ENCODE measurements at places on chromosomes 5 and 9.

DNA sequence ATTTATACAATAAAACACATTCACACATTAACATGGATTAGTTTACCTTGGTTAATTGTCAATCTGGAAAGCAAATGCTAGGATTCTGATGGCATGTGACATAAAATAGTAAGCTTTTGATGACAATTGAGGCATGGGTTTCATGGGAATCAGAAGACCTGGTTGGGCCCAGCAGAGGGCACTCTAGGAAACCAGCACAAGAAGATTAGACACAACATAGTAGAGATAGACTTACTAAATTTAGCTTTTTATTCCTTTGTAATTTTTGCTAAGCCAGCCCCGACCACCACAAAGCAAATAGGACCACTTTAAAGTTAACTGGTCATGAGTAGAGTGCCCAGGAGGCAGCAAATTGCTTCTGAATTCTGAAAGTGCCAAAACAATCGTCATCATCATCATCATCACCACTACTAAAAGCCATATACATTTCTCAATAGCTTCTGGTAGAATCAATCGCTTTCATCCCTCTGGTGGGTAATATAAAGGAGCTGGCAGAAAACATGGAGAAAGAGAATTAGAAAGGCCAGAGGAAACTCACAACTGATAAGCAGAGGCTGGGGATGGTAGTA, 163.2 kb downstream of the ARRDC3 start:
- DNase-seq = peak; percentile 29

GRCh38 chr5:139105621-139106071, 92.5 kb downstream of the SIL1 start:
- no peak for DNase-seq

DNA sequence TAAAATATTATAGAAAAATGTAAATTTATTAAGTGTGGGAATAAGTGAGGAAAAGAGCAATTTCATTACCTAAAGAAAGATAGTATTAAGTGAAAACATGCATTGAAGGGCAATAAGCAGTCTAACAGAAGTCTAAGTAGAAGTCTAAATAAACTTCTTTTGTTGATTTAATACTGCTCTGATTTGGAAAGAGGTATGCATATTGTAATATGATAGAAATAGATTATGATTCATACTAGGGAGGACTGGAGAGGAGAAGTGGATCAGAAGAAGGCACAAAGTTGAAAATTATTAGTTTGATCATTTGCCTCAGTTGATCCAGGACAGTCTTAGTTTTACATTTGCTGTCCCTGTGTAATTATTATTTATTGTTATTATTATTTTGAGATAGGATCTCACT, 6.6 kb upstream of the ERBIN start:
- no peak for DNase-seq

- DNase-seq = peak; percentile 74
These were observed 13.8 kb downstream of the EXOSC2 start for GRCh38 chr9:130707225-130707976.

DNA sequence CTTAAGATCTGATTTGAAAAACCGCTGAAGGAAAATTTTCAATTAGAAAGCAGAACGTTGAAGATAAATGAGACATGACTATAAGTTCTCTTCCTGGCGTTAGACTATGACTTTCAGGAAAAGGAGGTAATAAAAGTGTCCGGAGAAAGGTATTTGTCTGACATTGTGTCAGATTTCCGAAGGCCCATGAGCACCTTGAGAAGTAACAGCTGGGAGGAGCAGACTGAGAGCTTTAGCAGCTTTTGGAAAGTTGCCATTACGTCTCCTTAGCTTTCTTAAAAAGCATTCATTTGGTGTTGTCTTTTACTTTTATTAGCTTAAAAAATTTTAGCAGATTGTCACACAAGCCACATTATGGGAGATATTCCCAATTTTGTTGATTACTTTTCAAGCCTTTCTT, 363.5 kb downstream of the NDUFS4 start:
- no peak for DNase-seq

DNA sequence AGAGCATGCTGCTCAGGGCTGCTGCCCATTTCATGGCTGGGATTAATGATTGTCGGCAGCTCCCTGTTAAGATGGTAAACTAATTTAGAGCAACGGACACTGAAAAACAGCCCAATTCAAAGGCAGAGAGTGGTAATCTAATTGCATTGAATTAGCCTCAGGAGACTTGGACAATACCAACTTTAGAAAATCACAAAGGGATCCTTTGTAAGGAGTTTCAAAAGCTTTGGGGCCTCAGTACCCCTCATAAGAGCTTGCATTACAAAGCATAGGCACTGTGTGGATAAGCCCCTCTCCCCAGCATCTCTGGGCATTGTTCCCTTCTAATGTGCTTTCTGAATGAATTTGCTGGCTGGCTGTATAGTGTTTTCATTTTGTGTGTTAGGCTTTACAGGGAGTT, 6.7 kb downstream of the GLRA1 start:
- no peak for DNase-seq

- DNase-seq = no peak
These were observed 585.0 kb downstream of the KIF4B start for GRCh38 chr5:155598552-155598951.

DNA sequence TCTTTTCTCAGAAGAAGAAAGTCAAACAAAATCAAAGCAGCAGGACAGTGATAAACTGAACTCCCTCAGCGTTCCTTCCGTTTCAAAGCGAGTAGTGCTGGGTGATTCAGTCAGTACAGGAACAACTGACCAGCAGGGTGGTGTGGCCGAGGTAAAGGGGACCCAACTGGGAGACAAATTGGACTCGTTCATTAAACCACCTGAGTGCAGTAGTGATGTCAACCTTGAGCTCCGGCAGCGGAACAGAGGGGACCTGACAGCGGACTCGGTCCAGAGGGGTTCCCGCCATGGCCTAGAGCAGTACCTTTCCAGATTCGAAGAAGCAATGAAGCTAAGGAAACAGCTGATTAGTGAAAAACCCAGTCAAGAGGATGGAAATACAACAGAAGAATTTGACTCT, 2.7 kb downstream of the CAMLG start:
- no peak for DNase-seq

DNA sequence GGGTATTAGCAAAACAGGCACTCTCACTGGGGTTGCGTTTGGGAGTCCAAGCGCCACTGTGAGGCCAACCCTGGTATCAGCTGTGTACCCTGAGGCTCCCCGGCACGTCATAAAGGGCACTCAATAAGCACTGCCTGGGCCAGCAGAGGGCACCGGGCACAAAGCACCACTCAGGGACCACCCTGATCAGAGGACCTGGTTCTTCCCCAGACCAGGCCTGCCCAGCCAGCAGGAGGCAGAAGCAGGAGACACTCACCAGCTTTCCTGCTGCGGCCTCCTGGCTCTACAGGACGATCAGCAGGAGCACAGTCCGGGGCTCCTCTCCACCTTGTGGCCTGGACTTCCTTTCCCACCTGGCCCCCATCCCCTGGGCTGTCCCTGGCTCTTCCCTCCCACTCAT, 12.6 kb downstream of the MGAT1 start:
- peak; percentile 33 for DNase-seq

GRCh38 chr9:38620483-38621433, at the start of gene ANKRD18A:
Gene ANKRD18A (minus strand): TSS chr9:38620596. CDS start chr9:38620285, 311 bp downstream.
- DNase-seq = peak; percentile 73

GRCh38 chr5:148261221-148261620, 7.4 kb upstream of the SPINK13 start:
- no peak for DNase-seq

DNA sequence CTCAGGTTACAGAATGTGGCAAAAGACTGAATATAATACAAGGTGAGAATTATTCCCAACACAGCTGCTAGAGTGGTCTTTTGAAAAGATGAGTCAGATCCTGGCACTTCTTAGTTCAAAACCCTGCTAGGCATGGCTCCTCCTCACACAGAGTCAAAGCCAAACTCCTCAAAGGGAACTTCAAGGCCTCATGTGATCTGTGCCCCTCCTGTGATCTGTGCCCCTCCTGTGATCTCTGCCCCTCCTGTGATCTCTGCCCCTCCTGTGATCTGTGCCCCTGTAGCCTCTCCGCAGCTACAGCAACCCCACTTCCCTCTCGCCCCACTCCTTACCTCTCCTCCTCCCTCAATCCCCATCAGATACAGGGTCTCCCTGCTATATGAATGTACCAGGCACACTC, 525.5 kb upstream of the CCNG1 start:
- no peak for DNase-seq

- DNase-seq = no peak
These were observed 70.8 kb upstream of the SMIM23 start for GRCh38 chr5:171714851-171715250.

DNA sequence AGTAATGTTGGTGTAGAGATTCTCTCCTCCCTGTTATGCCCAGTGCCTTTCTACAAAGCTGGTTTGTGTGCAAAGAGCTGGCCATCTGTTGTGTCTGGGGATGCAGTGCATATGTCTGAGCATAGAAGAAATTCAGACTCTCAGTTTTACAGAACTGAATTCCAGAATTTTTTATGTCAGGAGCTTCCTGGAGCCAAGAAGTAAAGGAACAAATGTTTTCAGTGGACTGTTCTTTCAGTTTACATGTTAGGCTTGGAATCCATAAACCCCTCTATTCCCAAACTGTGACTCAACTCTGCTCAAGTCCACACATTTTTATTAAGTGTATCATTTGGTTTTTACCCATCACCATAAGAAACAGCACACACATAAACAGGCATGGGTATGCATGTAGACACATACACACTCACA, 366.0 kb downstream of the BRINP1 start:
- no peak for DNase-seq

DNA sequence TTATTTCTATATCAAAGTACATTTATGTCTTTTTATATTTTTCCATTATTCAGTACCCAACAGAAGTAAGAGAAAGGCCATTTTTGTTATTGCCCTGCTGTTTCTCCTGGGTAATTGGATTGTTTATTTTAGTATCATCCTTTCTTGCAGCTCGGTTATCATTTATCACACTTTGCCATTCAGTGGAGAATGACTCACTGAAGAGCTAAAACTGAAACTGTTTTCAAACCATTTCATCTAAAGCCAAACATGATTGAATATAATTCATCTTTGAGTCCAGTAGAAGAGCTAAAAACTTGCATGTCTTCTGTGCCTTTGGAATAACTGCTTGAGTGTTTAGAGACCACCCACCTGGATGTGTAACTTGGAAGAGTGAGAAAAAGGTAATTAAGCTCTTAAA, 139.5 kb upstream of the PRDM9 start:
- DNase-seq = no peak

- DNase-seq = no peak
These were observed 10.9 kb upstream of the PCDHB1 start for GRCh38 chr5:141040093-141040770.

DNA sequence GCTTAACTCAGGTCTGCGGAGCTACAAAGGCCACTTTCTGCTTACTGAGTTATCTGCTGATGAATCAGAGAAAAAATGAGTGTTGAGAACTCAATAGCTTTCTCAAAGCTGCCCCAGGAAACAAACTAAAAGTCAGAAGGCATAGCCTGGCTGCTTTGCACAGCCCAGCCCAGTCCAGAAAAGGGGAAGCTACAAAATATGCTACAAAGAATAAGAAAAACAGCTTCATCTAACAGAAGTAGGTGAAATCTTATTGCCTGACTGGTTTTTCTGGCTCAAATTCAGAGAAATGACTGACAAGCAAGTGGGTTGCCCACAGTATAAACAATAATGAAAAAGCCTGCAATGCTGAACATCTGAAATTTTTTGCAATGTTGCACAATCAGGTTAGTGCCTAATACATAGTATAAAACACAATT, 156.2 kb downstream of the PPP2R2B start:
- DNase-seq = no peak

GRCh38 chr9:99796231-99796630, 25.5 kb upstream of the NR4A3 start:
- DNase-seq = no peak

GRCh38 chr5:8869932-8870331, 675.9 kb downstream of the SEMA5A start:
- DNase-seq = no peak

- DNase-seq = no peak
These were observed 213.5 kb downstream of the GLIS3 start for GRCh38 chr9:4086119-4087090.

- DNase-seq = no peak
These were observed 129.7 kb upstream of the BOD1 start for GRCh38 chr5:173746047-173746646.

DNA sequence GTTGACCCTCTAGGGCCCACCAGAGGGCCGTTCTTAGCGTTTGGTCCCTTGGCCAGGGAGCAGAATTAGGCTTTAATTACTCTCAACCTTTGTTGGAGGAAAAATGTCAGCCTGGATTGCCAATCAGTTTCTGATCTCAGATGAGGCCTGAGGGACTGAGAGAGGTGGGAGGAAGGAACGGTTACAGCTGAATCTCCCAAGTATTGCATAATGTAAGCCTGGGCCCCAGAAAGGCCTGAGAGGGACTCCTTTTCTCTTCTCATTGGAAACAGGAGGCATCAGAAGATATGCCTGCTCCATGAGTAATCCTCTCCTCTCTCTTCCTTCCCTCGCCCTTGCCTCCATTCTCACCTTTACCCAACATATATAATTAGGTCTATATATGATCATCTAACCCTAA, 105.7 kb downstream of the INSYN2B start:
- no peak for DNase-seq

DNA sequence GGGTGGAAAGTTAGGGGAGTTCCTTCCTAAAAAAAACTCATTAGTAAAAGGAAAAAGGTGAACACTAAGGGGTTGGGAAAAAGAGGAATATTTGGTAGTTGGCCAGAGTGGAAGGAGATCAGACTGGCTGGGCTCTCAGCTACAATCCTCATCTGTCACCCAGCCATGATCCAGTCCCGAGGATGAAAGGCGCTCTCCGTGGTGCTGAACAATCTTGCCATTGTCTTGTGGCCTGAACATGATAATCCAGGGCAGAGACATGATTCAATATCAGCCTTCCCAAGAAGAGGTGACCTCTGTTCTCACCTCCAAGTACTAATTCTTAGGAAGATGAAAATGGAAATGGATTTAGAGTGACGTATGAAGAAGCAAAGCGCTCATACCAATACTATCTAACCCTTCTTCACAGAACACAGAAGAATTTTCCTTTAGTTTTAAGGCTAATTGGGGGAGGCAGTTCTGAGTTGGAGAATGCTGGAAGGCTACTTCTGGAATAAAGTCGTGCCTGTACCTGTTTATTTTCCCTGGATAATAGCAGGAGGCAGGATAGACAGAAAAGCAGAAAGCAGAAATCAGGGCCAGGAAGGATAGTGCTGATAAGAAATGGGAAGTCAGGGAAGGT, 36.6 kb upstream of the MYORG start:
- peak; percentile 19 for DNase-seq

- DNase-seq = no peak
These were observed 24.0 kb downstream of the NKD2 start for GRCh38 chr5:1032551-1033027.

DNA sequence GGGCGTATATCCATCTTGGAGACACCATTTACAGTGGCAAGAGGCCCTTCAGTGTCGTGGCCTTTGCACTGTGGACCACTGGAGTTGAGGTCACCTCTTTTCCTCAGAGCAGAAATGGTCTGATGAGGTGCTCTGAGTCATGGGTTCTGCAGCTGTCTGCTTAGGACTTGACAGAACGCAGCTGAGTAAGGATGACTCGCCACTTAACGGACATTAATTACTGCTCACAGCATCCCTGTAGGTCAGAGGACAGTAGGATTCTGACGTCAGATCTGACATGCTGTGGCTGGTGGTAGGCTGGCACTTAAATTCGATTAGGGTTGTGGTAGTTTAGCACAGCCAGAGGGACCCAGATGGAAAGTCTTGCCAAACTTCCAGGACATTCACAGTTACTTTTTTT, 479.4 kb downstream of the DMAC1 start:
- no peak for DNase-seq

All from CD4-positive, alpha-beta T cell treated with Interleukin-21 for 1 hour (primary cell).